Testis (tissue), 5 donors: ENCODE measurements at places on chromosomes 16 and 17.
A peak's percentile ranks its signal among the peaks of the same experiment; 100 is the strongest.

DNA sequence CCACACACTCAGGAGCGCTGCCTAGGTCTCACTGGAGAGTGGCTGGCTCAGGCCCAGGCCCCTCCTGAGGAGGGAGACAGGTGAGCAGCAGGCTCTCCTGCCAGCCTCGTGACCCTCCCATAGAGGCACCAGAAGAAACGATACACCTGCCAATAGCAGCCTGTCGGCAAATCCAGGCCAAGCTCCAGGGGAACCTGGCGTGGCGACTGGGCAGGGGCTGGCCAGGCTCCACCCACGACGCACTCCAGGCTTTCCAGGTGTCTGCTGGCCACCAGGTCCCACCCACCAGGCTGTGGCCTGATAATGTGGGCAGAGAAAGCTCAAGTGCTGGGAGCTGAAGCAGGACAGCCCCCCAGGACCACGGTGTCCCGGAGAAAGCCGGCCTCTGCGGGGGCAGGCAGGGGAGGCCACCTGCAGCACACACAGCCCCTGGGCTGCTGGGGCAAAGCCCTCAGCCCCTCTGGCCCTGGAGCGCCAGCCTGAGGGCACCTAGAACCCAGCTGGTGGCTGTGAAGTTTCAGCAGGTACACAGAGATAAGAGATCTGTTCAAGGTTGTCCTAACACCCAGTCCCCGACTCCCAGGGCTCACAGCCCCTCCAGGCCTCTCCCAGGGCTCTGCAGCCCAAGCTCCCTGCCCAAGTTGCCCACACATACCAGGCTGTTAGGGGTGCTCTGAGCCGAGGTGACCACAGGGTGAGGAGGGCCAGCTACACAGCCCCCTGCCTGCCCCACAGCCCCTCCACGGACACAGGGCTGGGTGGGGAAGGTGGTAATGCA lies 2.4 kb downstream of the PGAP6 start:
- no peaks in the 10 kb centered on the region for H3K27me3 ChIP-seq
- no peak for DNase-seq
- no peaks in the 10 kb centered on the region for H3K36me3 ChIP-seq
- H3K4me3 ChIP-seq: no peak overlapping the region
- peak overlapping the region; percentile 41 for H3K27ac ChIP-seq

DNA sequence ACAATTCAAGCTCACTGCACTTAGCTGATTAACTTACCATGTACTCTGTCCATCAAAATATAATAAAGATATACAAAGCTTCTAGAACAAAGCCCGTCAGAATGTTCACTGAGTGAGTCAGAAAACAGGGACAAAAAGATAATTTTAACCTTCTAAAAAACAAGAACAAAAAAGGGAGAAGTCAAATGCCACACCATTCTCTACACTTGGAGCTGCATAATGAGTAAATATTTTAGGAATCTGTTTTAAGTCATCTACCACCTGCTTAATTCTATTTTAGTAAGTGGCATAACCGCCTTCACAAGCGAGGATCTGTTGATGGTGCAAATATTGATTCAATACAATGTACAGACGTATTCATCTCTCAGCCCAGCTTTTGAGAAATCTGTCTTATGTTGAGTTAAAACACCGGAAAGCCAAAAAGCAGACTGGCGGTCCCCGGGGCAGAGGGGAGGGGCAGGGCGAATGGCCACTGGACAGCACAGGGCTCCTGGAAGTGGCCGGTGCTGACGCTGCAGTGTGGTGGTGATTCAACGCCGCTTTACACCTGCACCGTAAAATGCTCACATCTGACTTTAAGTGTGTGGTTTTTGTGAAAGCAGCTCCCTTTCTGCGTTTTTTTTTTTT lies 20.1 kb downstream of the RAB40B start:
- no peak for DNase-seq
- no peak overlapping the region for H3K27ac ChIP-seq
- no peaks in the 10 kb centered on the region for H3K27me3 ChIP-seq
- H3K4me1 ChIP-seq: no peaks in the 10 kb centered on the region

GRCh38 chr16:19354371-19354770 lies 63.3 kb upstream of the TMC5 start:
- no peaks in the 10 kb centered on the region for H3K36me3 ChIP-seq
- H3K4me3 ChIP-seq: no peak overlapping the region
- DNase-seq: no peak
- no peaks in the 10 kb centered on the region for H3K27me3 ChIP-seq

GRCh38 chr17:6985266-6985665 lies 10.6 kb upstream of the ALOX12 start:
- no peaks in the 10 kb centered on the region for H3K4me1 ChIP-seq
- H3K36me3 ChIP-seq: no peaks in the 10 kb centered on the region
- H3K4me3 ChIP-seq: no peak overlapping the region
- no peaks in the 10 kb centered on the region for H3K27me3 ChIP-seq
- no peak overlapping the region for H3K27ac ChIP-seq

- H3K4me1 ChIP-seq: peaks cover 5% of the 10 kb centered on the region
- H3K27me3 ChIP-seq: no peaks in the 10 kb centered on the region
- no peaks in the 10 kb centered on the region for H3K36me3 ChIP-seq
- no peak for DNase-seq
These were observed 33.0 kb downstream of the C16orf54 start for GRCh38 chr16:29712809-29713208.

GRCh38 chr16:52558448-52558847 lies 11.5 kb upstream of the TOX3 start:
- no peaks in the 10 kb centered on the region for H3K36me3 ChIP-seq
- H3K27me3 ChIP-seq: no peaks in the 10 kb centered on the region
- H3K27ac ChIP-seq: no peak overlapping the region
- no peak overlapping the region for H3K4me3 ChIP-seq
- H3K4me1 ChIP-seq: no peaks in the 10 kb centered on the region

- H3K4me1 ChIP-seq: no peaks in the 10 kb centered on the region
- no peaks in the 10 kb centered on the region for H3K36me3 ChIP-seq
- DNase-seq: no peak
These were observed 264.4 kb upstream of the FOXF1 start for GRCh38 chr16:86245895-86246294.

DNA sequence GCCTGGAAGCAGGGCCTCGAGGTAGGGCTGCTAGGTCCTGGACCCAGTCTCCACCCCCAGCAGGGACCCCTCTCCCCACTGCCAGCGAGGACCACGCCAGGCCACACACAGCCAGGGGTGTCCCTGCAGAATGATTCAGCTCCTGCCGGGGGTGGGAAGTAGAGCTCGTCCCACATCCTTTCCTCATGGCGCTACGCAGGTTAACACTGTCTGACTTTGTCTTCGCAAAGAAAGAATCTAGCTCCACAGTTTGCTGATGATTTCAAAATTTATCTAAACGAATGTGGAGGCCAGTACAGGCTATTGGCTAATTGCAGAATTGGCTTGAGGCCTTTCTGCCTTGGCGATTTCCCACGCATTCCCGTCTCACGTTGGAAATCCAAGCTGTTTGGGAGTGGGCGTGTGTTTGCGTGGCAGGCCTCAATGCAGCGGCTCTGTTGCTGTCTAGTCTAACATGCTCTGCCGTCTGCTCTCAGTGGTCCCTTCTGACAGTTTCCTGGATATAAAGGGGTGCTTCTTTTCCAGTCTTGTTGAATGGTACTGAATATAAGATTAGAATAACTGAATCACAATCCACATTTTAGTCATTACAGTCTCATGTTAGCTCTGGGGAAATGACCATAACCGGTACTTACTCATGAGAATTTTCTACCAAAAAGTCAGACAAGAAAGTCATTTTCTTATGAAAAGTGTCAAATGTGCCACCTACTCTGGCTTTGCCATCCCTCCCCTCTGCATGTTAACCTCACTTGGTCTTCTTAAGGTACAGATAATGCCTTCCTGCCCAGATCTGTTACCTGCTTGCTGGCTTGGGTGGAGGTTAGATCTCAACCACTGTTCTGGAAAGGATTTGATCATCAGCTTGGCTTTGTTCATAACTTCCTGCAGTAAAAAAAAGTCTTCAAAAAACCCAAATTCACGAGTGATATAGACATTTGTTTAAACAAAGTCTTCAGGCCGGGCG lies 252.4 kb downstream of the NTN1 start:
- no peaks in the 10 kb centered on the region for H3K36me3 ChIP-seq
- no peak overlapping the region for H3K27ac ChIP-seq
- H3K4me1 ChIP-seq: no peaks in the 10 kb centered on the region
- no peak overlapping the region for H3K4me3 ChIP-seq
- H3K27me3 ChIP-seq: no peaks in the 10 kb centered on the region

DNA sequence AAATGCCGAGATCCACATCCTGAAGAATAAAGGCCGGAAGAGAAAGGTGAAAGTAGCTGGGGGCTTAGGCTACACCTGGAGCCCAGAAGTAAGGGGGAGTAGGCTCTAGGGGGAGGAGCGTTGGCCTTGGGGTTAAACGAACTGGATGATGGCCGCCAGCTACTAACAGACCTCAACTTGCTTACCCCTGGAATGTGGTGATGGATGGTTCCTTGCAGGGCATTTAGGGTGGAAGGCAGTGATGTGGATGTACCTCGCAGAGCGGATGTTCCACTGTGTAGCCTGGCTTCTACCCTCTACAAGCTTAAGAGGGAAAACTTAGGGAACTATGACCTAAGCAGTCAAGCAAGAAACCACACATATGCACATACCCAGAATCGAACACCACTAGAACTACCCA lies 2.3 kb upstream of the MAZ start:
- no peak overlapping the region for H3K27ac ChIP-seq
- no peaks in the 10 kb centered on the region for H3K36me3 ChIP-seq
- H3K27me3 ChIP-seq: no peaks in the 10 kb centered on the region
- no peak overlapping the region for H3K4me3 ChIP-seq
- peaks cover 26% of the 10 kb centered on the region for H3K4me1 ChIP-seq
- no peak for DNase-seq

DNA sequence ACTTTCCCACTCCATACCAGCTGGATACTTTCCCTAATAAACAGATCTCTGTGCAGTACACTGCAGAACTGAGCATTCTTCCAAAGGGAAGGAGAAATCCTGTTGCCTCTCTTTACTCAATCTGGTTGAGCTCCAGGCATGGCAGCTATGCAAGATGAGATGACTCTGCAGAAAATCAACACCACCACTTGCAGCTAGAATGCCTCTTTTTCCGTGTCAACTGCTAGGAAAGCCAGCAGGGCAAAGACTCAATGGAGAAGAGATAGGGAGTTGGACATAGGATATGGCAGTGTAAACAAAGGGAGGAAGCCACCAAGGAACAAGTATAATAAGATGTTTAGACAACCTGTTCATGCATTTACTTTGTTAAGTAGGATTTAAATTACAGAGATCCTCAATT lies 40.4 kb upstream of the CORO6 start:
- H3K36me3 ChIP-seq: no peaks in the 10 kb centered on the region
- no peak overlapping the region for H3K27ac ChIP-seq
- no peak for DNase-seq
- H3K4me1 ChIP-seq: no peaks in the 10 kb centered on the region
- H3K27me3 ChIP-seq: no peaks in the 10 kb centered on the region

GRCh38 chr17:81976332-81977210 lies 858 bp upstream of the ASPSCR1 start:
- no peaks in the 10 kb centered on the region for H3K36me3 ChIP-seq
- no peaks in the 10 kb centered on the region for H3K27me3 ChIP-seq
- peak overlapping the region; percentile 94 for H3K27ac ChIP-seq
- peak overlapping the region; percentile 89 for H3K4me3 ChIP-seq
- peak; percentile 54 for DNase-seq

- H3K27ac ChIP-seq: no peak overlapping the region
- H3K27me3 ChIP-seq: no peaks in the 10 kb centered on the region
- H3K4me3 ChIP-seq: no peak overlapping the region
- no peak for DNase-seq
- no peaks in the 10 kb centered on the region for H3K36me3 ChIP-seq
- H3K4me1 ChIP-seq: no peaks in the 10 kb centered on the region
These were observed 70.5 kb upstream of the CDH5 start for GRCh38 chr16:66295761-66296546.

DNA sequence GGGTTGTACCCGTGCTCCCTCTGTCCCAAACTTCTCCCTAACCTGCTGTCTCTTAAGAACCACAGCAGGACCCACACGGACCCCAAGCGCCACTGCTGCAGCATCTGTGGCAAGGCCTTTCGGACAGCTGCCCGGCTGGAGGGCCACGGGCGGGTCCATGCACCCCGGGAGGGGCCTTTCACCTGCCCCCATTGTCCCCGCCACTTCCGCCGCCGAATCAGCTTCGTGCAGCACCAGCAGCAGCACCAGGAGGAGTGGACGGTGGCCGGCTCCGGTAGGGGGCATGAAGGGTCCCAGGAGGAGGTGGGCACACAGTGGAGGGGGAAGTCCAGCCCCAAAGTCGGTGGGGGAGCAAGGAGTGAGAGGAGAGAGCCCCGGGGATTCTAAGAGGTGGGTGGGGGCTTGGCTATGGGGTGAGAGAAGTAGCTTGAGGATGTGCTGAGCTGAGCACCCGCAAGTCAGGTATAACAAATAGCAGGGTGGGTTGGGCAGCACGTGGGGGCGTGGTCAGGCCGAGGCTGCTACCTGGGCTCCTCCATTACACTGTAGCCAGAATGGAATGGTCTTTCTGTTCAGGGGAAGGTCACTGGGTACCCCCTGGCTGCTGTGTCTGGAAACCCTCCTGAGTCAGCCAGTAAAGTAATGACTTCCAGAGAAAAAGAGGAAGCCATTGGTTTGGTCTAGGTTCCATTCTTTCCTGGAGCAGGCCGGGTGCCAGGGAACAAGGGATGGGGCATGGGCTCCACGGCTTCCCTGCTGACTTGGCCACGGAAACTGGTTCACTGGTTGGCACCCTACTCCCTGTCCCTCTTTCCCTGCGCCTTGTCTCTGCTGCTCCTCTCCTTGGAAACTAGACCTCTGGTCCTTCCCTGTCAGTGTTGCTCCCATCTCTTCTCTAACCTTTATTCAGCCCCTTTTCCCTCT lies 7.1 kb downstream of the PRSS53 start:
- no peaks in the 10 kb centered on the region for H3K27me3 ChIP-seq
- no peak overlapping the region for H3K27ac ChIP-seq
- H3K36me3 ChIP-seq: no peaks in the 10 kb centered on the region
- peaks cover 28% of the 10 kb centered on the region for H3K4me1 ChIP-seq
- no peak for DNase-seq

GRCh38 chr16:28543072-28543471 lies 4.3 kb upstream of the NUPR1 start:
- no peak overlapping the region for H3K4me3 ChIP-seq
- H3K36me3 ChIP-seq: no peaks in the 10 kb centered on the region
- peak; percentile 72 for DNase-seq

DNA sequence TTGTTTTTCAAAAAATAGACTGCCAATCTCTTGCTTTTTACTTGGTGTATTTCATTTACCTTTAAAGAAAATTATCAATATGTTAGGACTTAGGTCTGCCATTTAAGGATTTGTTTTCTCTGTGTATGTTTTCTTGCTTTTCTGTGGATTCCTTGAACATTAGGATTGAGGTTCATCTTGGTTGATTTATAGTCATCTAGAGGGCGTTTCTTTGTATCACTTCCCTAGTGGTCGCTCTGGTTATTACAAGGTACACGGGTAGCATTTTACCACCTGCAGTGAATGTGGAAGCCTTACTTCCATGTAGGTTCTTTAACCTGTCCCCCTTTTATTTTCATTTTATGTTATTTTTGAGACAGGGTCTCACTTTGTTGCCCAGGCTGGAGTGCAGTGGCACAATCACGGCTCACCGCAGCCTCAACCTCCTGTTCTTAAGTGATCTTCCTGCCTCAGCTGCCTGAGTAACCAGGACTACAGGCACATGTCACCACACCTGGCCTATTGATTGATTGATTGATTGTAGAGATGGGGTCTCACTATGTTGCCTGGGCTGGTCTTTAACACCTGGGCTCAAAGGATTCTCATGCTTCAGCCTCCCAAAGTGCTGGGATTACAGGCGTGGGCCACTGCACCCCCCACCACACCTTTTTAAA lies 35.2 kb upstream of the CBX4 start:
- DNase-seq: no peak
- H3K27me3 ChIP-seq: no peaks in the 10 kb centered on the region
- H3K4me3 ChIP-seq: no peak overlapping the region
- no peaks in the 10 kb centered on the region for H3K4me1 ChIP-seq
- no peak overlapping the region for H3K27ac ChIP-seq
- H3K36me3 ChIP-seq: no peaks in the 10 kb centered on the region
